Frontal cortex (tissue), 4 donors: ENCODE measurements at places on chromosomes 6 and 20. TPM values are rescaled to one million over a fixed set of nuclear protein-coding genes. Genes with fewer than 3 reads are reported as not detected.

TPX2 gene
- total RNA-seq: 5.7 TPM

CRISP1 gene
- total RNA-seq: not detected

SLC16A10 gene
- total RNA-seq: 11.0 TPM

PAK5 gene
- total RNA-seq: 33.0 TPM

- no peak for DNase-seq
These were observed 592 bp downstream of the SAPCD1 start for GRCh38 chr6:31762878-31763618.

DNA sequence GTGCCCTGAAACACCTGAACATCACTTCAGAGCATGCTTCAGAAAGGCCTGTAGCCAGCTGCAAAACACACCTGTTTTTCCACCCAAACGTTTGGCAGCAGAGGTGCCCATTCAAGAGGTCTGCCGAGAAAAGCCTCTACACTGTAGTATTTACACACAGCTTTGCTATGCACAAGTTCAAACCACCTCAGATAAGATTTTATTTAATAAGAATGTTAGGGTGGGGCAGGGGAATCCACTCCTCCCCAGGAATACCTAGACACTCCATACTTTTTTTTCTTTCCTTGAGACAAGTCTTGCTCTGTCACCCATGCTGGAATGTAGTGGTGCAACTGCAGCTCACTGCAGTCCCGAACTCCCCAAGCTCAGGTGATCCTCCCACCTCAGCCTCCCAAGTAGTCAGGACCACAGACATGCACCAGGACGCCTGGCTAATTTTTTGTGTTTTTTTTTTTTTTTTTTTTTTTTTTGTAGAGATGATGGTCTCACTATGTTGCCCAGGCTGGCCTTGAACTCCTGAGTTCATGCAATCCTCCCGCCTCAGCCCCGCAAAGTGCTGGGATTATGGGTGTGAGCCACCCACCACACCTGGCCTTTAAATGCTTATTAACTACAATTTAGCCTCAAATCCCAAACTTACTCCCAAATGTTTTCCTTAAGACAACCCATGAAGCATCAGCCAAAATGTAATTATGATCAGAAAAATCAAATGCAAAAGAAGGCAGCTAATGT lies 9.7 kb downstream of the MRPL14 start:
- DNase-seq: no peak

DNA sequence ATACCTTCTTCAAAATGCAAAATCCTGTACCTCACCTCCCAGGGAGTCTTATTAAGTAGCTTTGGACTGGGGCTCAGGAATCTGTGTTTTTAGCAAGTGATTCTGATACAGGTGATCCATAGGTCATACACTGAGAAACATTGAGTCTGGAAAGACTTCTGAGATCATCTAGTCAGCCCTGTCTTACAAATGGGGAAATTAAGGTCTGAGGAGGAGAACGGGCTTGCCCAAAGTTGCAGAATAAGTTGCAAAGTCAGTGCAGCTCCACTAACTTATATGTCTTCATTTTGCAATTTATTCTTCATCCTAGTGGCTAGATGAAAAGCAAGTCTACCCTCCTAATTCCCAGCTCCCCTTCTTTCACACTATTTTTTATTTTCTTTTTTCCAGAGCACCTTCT lies 28.9 kb downstream of the KCNS1 start:
- DNase-seq: no peak

DNA sequence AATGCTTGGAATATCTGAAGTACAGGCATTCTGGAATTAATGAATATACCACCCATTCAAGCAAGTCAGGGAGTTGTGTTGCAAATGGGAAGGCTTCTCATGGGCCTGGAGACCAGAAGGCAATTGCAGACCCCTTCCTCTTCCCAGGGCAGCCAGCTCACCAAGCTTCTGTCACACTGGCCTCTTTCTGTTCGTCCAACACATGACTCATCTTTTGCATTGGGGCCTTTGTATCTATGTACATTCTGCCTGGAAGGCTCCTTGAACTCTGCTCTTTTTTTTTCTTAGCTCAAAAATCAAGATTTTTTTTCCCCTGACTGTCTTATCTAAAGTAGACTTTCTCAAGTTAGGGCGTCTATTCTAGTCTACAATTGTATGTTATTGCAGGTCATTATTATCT lies 132.9 kb upstream of the MYLIP start:
- no peak for DNase-seq

- no peak for DNase-seq
These were observed 193.0 kb upstream of the ZNF217 start for GRCh38 chr20:53786445-53787267.

GRCh38 chr6:129134535-129134934 lies 251.6 kb downstream of the LAMA2 start:
- no peak for DNase-seq

GRCh38 chr6:7881765-7882500 lies 28.7 kb downstream of the TXNDC5 start:
- DNase-seq: no peak

DNA sequence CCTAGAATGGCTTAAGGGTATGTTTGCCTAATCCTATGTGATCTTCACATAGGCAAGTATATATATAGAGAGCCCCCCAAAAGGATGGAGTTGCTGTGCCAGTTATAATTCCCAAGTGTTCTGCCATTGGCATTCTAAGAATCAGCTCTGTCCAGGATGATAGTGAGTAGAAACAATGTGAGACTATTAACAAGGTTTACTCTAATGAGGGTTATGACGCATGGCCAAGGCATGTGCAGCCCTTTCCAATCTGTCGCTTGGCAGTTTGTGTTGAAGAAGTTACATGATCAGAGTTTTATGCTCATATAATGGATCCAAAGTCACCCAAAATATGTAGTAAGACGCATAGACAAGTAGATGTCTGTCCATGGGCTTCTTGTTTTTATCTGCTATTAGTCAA lies 33.6 kb downstream of the VGLL2 start:
- DNase-seq: no peak

DNA sequence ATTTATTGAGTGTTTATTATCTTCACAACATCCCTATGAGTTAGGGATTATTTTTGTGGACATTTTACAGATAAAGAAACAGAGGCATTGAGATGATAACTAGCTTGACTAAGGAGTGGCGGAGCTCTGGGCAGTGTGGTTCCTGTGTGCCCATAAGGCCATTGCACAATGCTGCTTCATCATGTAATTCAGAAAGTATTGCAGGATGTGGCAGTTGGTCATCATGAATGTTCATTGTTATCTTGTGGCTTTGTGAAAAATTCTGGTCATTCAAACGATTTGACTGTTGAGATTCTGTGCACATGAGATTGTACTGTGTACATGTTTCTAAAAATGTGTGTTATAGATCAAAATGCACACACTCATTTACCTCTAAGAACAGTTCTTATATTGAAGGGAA lies 150.8 kb downstream of the ESR1 start:
- no peak for DNase-seq

DNA sequence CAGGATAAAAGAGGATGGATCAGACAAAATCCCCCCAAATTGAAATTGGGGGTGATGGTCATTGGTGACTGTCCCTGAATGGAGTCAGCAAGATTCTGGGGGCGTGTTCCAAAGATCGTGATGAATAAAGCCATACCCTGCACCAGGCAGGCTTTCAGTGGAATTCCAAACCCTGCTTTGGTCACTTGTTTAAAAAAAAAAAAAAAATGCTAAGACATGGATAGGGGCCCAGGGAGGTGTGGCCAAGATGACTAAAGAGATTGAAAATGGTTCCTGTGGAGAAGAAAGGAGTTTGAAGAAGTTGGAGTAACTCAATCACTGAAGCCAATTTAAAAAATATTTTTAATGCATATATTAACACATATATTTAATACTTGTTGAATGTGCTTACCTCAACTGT lies 161.4 kb upstream of the KCNG1 start:
- no peak for DNase-seq

DNA sequence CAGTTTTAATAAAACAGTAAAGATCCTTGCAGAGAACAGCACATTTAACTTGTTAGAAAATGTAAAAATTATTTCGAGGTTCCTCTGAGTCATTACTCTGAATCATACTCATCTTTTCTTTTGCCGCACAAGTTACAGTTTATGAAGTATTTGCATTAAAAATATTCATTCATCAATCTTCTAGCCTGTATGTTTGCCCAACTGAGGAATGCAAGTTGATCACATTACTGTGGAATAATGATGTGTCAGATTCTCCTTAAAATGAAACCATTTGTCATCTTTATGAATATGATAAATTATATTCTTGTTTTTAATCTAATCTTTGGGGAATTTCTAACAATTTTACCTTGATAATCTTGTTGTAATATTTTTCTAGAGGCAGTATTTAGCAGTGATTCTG lies 340.4 kb upstream of the OPRM1 start:
- DNase-seq: no peak
